ENCODE measurements at places on chromosomes 2 and 18.

- no peak for DNase-seq
Measured at GRCh38 chr2:109368798-109369197, 239.8 kb downstream of the SH3RF3 start.

GRCh38 chr2:44535376-44535775 is 173.6 kb downstream of the CAMKMT start:
- DNase-seq = no peak

DNA sequence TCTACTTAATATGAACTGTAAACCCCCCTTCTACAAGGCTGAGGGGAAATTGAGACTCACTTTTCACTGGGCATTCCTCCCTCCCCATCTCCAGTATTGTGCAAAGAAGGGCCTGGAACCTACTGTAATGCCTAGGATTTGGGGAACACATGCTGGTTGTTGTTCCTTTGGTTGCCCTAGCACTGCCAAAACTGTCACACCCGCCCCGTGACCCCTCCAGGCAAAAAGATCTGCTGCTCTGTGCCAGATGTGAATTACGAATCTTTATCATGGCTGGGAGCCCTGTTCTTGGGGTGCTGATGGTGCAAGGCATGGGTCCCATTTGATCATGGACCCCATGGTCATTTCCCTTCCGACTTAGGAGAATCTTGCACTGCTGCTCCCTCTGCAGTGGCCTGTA is 95.4 kb downstream of the CABLES1 start:
- no peak for DNase-seq

GRCh38 chr2:2294183-2294690 is 36.8 kb downstream of the MYT1L start:
- no peak for DNase-seq

GRCh38 chr18:5466256-5466655 is 77.5 kb downstream of the EPB41L3 start:
- no peak for DNase-seq
